Stimulated activated CD4-positive, alpha-beta T cell treated with anti-CD3 and anti-CD28 coated beads, Interleukin-4, amount 100 ng/mL, for 4 hours (primary cell): ENCODE measurements at places on chromosomes 12 and 14.

DNA sequence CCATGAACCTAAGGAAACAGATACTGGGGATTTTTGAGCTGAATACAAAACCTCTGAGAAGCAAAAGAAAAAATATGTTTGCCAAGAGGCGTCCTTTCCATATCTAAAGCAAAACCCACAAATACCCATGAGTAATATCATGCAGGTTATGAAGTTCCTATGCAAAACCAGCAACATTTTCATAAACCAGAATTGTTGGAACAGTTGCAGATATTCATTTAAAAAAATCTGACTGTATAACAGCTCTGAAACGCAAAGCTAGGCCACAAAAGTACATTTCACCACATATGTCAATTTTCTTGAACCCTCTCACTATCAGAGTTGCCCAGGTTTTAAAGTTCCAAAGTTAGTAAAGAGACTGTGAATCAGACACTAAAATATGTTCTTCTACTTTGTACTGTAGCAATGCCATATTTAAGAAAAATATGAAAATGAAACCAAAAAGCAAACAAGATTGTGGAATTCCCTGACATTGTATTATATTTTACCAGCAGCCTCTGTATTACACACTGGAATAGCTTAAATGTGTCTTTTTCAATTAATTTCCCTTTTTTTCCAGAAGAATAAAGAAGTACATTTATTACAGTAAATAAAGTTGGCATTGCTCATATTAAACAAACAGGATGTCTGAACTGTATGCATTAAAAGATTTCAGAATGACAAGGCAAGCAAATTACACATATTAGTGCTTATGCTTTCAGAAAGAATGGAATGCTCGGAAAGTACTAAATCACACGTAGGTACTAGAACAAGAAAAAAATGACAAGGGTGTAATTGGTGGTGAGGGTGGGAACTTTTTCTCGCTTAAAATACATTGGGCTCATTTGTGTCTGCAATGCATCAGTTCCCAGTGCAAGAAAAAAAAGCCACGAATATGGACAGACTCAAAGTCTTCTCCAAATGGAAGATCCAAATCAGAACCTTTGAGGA lies 33.6 kb upstream of the HIF1A start:
- DNase-seq, result no peak

GRCh38 chr14:77189479-77189878 lies 7.9 kb downstream of the TMEM63C start:
- DNase-seq, result no peak

DNA sequence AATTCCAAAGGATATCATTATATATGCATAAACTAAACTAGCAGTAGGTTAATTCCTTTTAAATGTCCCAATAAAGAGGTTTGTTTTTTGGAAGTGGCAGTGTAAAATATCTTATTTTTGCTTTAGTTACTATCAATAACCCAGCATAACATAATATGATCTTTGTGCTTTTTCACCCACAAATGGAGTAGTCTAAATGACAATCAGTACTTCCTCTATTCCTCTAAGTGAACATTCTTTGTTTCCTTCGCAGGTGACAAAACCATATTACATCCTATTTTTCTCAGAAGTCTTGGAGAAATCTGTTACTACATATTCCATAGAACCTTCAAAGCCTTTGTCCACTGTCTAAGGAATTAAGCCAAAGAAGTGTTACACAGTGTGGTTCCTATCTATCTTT lies 62.5 kb downstream of the MED13L start:
- DNase-seq, result no peak

GRCh38 chr12:123041811-123042655 lies 61.6 kb downstream of the ARL6IP4 start:
- DNase-seq, result no peak

GRCh38 chr14:56241461-56241860 lies 123.2 kb downstream of the PELI2 start:
- no peak for DNase-seq

GRCh38 chr14:34003691-34004090 lies 52.8 kb upstream of the EGLN3 start:
- no peak for DNase-seq

GRCh38 chr12:21819236-21819635 lies 44.7 kb upstream of the KCNJ8 start:
- no peak for DNase-seq

DNA sequence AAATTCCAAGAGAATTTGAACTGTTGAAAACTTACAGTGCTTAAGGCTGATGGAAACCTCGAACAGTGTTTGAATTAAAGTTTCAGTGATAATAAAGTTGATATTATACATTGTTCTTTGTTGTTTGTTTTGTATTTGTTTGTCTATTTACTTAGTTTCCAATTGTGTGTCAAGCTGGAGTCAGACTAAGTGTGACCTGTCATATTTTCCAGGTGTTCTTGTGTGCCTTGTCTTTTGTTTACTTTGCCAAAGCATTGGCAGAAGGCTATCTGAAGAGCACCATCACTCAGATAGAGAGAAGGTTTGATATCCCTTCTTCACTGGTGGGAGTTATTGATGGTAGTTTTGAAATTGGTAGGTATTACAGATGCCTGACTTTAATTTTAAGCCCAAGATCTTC lies 6.0 kb downstream of the SLCO1C1 start:
- DNase-seq, result no peak

- no peak for DNase-seq
Measured at GRCh38 chr14:63276492-63277342, 42.0 kb downstream of the GPHB5 start.

- DNase-seq, result no peak
Measured at GRCh38 chr12:47078086-47078395, 1.4 kb upstream of the PCED1B start.

DNA sequence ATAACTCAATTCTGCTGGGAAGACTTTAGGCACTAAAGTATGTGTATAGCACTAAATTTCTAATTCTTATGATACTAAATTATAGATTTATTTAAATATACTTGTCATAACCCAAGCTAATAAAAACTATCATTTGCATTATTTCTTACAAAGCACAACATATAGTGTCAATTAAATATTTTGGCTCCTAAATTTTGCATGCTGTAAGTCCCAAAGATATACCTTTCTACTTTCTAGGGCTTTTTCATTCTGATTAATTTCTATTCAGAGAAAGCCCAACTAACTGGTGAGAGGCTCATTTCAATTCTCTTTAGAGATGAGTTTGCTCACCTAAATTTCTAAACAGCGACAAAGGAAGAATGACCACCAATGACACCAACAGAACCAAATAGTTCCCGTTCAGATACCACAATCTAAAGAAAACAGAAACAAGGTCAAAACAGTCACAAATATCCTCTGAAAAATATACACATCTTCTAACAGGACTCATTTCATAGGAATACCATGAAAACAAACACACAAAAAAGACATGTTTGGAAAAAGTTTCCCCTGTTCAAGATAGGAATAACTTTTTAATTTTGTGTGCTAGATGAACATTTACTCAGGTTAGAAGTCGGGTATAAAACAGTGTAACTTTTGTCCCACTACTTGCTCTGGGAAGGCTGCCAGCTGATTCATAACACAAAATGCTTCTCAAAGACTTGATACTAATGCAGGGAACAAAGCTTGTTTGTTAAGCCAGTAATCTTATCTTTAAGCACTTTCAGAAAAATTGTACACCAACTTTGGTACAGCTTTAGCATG lies 7.6 kb downstream of the SLC38A2 start:
- no peak for DNase-seq

GRCh38 chr12:94121886-94122285 lies 26.5 kb upstream of the PLXNC1 start:
- DNase-seq, result no peak

GRCh38 chr12:119775246-119775895 lies 101.7 kb downstream of the CIT start:
- no peak for DNase-seq

DNA sequence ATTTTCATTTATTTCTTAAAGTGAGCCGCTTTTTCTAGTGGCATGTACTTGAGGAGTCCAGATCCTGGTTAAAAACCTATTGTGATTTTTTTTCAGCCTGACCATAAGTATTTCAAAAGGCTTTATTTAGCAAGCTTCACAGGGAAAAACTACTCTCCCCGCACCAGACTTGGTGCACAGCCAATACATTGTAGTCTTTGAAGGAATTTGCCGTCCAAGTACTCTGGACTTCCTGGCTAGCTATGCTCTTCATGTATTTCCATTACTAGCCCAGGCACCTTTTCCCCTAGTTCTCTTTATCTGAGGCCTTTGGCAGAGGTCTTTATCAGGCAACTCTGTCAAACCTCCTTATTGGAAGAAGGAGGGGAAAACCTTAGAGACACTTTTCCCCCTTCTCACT lies 234.7 kb downstream of the CCDC91 start:
- no peak for DNase-seq

GRCh38 chr12:28320353-28320752 lies 130.1 kb downstream of the CCDC91 start:
- DNase-seq, result no peak

- no peak for DNase-seq
Measured at GRCh38 chr12:104752016-104752415, 206.1 kb downstream of the SLC41A2 start.

- DNase-seq, result no peak
Measured at GRCh38 chr14:67889455-67889854, 69.9 kb downstream of the RAD51B start.

DNA sequence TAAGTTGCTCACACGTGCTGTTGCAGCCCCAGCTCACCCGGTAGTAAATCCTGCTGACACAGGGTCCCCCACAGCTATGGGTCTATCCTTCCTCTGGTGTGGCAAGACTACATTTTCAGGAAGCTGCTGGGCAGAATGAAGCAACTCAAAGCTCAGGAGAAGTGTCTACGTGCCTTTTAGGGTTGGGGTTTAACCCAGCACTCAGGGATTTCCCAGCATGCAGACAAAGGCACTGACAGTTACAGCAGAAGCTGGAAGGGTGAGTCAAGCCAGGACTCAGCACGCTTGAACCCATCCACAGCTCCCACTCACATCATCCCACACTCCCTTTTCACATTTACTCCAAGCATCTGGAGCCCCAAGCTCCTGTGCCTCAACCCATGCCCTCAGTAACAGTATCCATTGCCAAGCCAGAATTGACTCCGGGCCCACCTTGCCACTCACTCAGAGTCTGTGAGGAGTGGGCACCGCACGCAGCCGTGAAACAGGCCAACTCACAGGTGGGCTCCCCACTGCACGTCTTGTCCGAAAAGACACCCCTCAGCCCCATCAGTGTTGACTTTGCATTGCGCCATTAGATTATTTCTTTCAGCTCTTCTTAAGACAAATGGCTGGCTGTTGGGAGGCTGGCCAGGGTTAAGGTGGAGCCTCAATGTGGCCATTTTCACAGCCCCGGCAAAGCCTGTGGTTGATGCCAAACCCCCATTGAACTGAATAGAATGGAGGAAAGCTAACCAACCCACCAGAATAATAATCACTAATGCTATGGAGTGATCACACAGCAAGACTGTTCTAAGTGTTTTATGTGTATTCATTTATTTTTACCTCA lies 59.6 kb downstream of the ZFP36L1 start:
- DNase-seq, result peak; percentile 16

GRCh38 chr12:111224186-111225066 lies 144.5 kb downstream of the PHETA1 start:
- no peak for DNase-seq

DNA sequence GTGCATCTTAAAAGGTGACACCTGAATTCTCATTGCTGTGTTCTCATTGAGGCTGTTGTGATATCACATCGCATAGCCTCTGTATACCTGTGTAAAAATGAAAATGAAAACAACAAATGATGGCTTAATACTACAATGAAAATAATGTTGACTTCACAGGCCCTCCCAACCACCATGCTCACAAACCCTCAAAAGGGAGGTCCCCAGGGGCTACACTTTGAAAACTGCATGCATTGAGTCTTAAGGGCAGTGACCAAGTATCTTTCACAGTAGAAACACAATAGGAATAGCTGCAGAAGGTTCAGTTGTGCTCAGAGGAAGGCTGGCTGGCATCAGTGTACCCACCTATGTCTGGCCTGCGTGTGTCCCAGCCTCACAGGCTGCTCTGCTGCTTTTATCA lies 27.6 kb upstream of the KCNK13 start:
- DNase-seq, result no peak

- no peak for DNase-seq
Measured at GRCh38 chr12:54388237-54389133, 4.0 kb upstream of the ZNF385A start.

DNA sequence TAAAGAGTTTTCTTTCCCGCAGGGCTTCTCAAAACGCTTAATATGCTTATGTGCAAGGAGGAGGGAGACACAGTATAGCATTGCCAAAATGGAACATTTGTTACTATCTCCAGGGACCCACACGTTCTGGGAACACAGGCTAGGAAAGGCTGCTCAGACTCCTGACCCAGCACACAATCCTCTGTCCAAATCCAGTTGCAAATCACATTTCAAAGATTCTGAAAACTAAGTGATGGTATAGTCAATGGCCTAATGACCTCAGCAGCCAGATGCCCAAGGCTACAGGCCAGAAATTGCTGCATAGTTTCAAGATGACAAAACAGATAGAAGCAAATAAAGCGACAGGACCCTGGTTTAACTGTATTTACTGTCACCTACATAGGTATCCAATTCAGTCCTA lies 97.0 kb upstream of the GRIP1 start:
- DNase-seq, result no peak

DNA sequence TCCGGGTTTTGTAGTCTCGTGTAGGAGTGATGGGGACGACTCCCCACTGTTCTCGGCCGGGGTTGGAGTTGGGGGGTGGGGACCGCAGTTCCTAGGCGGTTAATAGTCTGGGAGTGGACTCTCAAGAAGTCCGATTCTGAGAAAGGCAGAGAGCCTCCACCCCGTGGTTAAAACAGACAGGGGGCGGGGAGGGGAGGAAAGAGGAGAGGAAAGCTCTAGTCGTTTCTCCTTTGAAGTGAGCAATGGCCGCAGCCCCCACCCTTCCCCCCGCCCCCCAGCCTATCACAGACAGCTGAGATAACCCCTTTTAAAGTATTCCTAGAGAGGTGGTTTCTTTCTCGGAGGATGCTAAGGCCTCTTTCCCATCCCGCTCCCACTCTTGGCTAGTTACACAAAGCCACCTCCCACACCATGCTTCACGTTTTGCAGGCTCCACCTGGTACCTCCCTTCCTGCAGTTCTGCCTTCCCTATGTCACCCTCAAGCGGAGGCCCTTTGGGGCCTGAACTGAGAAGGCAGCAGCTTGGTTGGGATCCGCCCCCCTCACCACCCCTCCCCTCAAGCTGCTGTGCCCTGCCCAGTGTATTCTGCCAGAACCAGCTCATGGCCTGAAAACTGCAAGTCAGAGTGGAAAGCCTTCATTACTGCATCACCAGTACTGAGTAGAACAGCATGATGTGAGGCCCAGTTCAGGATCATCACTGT lies 853 bp downstream of the USP5 start:
- peak; percentile 56 for DNase-seq

DNA sequence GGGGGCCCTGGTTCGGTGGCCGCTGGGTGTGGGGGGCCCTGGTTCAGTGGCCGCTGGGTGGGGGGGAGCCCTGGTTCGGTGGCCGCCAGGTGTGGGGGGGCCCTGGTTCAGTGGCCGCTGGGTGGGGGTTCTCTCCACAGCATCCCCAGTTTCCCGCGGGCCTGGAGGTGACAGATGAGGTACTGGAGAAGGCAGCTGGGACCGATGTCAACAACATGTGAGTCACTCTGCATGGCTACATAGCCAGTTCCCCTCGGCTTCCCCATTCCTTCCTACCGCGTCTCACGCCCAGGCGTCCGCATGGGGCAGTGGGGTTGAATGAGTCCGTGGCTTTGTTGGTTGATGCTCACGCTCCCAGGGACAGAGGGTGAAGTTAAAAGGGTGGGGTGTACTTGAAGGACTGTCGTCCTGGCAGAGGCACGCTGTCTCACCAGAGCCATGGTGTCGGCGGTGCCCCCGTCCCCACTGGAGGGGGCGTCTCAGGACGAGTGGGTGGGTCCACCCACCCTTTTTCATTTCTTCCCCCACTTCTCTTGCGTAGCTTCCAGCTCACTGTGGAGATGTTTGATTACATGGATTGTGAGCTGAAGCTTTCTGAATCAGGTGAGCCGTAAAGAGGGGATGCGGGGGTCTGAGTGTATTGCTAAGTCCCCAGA lies 15.6 kb downstream of the HIP1R start:
- DNase-seq, result no peak
